ENCODE measurements at places on chromosomes 6 and 20.
A peak's percentile ranks its signal among the peaks of the same experiment; 100 is the strongest.

DNA sequence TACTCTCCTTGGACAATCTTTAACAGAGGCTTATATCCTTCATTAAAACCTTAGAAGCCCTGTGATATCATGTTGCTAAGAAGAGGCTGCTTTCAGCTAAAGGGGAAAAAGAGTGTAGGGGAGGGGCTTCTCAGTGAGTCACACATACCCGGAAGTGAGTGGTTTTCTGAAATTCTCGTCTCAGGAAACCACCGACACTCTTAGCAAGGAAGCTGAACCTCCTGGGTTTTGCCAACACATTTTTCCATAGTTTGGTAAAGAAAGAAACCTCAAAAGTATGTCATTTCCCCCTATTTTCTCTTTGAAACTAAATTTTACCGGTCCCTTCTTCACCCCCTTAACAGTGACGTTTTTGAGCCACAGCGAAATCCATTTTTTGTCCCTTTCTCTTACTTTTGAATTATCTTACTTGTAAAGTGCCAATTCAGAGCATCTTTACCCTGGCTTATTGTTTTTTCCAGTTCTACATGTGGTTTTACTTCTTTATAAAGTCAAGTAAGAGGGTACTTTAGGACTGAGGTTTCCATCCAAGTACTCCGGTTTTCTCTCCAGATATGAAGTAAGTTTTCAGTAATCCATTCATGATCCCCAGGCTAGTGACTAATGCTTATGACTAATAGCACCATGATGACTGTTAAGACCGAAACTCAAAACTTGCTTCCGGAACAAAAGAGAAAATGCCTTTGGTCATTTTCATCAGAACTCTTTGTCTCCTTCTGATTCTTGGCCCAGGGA lies 219.3 kb downstream of the ARHGAP18 start:
- DNase-seq: peak; percentile 88

- DNase-seq: no peak
These were observed 273.8 kb downstream of the SAMD5 start for GRCh38 chr6:147782302-147782701.

DNA sequence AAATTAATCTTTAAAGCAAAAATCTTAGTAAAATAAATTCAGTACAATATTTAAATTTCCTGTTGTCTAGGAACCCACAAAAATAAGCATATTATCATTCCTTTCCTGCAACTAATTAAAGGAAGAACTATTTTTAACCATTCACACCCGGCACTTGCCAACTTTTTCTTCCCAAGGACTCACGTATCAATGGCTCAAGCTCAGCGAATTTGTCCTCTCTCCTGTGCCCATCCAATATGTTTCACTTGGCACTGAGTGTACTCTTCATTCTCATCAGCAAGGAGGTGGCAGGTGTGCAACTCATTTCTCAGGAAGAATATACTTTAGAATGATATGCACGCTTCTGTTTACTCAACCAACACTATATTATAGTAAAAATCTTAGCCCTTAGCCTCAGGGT lies 419.4 kb downstream of the C6orf118 start:
- DNase-seq: no peak

DNA sequence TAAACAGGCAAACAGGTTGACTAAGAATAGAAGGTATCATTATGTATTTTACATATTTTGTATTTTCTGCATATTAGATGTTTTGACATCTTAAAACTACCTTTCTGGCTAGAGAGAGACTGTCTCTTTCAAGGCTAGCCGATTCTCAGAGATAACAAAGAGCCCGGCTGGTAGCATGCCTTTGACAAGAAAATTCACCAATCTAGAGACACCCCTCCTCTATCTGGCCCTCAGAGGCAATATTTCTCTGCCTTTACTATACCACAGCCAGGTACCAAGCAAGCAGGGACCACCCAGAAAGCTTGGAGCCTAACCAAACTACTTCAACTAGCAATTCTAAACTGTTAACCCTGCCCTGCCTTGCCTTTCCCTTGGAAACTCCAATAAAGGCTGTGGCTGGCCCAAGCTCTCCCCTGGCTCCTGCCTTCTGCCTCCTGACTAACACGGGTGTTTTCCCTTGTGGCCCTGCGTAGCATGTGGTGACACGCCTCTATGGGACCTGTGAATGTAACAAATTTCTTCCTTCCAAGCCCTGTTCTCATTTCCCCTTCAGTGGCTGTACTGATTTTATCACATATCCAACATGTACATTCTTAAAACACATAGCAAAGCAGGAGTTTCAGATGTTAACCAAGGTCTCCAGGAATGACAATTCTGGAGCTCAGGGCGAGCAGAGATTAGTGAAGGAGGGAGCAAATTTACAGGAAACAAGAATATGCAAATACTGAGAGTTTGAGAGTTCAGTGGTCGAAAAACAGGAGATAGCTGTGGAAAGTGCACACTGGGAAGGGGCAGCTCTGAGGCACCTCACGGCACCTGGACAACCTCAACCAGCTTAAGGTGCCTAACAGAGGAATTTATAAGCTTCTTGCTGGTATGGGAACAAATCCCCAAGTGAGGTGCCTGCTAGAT lies 120.8 kb downstream of the BACH2 start:
- DNase-seq: peak; percentile 50

DNA sequence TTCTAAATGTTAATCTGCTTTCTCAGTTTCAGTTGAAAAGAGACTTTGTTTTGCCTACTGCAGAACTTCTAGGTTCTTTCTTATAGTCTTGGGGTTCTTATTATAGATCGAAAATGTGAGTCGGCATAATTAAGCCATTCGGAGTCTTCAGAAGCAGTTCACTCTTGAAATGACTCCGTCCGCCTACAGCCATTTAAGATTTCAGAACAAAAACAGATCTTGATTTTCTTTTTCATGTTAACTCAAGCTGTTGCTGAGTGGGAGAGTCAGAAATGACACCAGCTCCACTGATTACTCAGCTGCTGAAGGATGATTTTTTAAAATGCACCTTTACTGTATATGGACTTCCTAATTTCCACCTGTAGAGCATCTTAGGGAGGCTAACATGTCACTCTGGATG lies 15.9 kb downstream of the PRDM1 start:
- peak; percentile 22 for DNase-seq

DNA sequence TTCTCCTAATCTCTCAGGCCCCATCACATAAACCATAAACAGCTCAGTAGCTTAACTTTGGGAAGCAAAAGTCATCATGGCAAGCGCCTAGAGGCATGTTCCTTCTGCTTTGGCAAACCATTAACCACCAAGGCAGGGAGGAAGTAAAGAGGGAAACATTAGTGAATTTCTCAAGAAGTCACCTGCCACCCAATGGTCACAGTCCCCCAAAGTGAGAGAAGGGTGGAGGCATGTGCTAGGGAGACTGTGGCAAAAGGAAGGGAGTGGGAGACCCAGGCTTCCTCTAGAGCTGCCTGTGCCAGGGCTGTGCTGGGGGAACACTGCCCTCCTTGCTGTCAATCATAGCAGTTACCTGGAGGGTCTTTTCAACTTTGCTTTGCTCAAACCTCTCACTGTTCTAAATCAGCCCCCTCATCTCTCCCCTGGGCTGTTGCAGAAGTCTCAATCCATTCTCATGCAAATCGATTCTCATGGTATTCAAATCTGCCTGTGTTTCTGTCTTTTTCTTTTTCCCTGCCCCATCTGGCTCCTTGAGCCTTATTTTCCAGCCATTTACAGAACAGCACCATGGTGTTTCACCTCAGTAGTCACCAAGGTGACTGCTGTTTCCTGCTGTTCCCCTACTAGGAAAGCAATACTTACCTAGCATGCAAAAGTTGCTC lies 1.8 kb upstream of the RNF24 start:
- no peak for DNase-seq

GRCh38 chr6:110359556-110359955 lies 1.4 kb upstream of the METTL24 start:
- no peak for DNase-seq

GRCh38 chr6:708237-708598 lies 15.3 kb upstream of the EXOC2 start:
- DNase-seq: no peak

DNA sequence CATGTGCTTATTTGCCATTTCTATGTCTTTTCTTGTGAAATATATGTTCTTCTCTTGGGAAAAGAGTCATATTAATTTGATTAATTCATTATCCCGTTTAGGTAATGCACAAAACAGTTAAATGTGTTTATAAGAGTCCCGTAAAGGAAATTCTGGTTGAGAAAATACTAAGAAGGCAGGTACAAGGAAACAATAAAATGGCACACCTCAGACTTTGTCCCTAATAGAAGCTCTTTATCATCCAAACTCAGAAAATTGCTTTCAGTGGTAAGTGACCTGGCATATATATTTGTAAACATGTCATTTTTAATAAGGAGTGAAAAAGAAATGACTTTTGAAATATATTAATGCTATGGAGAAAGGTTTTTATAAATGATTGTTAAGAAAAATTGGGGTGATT lies 540.5 kb upstream of the CITED2 start:
- DNase-seq: no peak

DNA sequence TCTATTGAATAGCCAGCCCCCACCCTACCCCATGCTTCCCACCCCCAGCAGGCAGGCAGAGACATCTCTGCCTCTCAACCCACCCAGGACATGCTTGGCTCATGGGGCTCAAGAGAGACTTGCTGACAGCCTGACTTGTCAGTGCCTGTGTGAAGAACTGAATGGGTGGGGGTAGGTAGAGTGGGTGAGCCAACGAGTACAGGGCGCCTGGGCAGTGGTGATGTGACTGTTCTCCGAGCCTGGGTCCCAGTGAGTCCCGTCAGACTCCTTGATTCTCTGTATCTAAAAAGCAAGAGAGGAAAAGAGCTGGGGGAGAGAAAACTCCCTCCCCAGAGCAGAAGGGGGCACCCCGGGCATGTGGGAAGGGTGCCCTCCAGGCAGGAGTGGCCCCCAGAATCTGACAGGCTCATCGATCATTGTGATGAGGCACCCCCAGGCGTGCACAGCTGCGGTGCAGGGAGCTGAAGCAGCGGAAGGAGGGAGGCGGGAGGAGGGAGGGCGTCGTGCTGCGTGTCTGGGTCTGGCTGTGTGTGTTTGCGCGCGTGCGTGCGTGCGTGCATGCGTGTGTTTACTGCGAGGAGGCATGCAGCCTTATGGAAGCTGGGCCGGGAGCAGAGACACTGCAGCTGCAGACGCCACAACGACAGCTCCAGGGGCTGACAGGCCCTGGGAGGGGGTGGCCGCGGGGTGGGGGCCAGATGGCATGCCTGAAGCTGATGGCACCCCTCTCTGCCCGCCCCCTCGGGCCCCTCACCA lies 40.2 kb downstream of the FOXP4 start:
- no peak for DNase-seq

- DNase-seq: no peak
These were observed 20.6 kb downstream of the BRPF3 start for GRCh38 chr6:36217188-36217587.

DNA sequence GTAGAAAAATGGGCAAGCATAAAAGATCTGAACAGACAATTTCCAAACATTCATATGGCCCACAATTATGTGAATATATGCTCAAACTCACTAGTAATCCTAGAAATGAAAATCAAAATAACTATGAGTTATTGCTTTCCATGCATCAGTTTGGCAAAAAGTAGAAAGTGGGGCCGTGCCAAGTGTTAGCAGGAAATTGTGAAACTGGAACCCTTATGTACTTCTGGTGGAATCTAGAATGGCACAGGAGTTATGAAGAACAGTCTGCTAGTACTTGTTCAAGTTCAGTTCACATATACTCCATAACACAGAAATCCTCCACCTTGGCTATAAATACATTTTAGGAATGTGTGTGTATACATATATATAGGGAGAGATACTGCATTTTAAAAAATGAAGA lies 89.8 kb downstream of the EYA2 start:
- DNase-seq: no peak

GRCh38 chr20:2820084-2820895 lies 4.1 kb downstream of the TMEM239 start:
- no peak for DNase-seq

Data from CD4-positive, alpha-beta T cell treated with Interleukin-17A for 1 hour (primary cell).